ENCODE measurements at places on chromosomes 7 and 10.

- no peak for DNase-seq
Measured at GRCh38 chr7:132295175-132295574, 281.1 kb downstream of the PLXNA4 start.

DNA sequence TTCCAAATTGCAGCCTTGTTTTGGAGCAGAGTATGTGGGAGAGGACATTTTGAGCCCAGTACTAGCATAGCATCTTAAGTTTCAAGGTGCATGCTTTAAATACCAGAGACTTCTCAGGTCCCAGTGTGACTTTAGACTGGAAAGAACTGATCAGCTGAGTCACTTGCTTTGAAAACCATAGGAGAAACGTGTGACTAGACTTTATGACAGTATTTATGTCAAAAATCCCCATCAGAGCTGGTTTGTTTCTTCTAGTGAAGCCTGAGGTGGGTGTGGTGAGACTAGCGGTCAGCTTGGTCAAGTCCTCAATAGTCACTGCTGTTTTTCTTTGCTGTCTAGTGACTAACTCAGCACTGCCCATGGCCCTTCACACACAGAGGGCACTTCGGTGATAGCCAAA lies 724.2 kb downstream of the GATA3 start:
- DNase-seq = no peak

GRCh38 chr7:143299840-143300239 lies 11.7 kb downstream of the CASP2 start:
- DNase-seq = no peak

- DNase-seq = peak; percentile 63
Measured at GRCh38 chr10:12448729-12449391, 99.5 kb downstream of the CAMK1D start.

GRCh38 chr10:43707770-43708169 lies 59.1 kb upstream of the ZNF32 start:
- peak; percentile 35 for DNase-seq

DNA sequence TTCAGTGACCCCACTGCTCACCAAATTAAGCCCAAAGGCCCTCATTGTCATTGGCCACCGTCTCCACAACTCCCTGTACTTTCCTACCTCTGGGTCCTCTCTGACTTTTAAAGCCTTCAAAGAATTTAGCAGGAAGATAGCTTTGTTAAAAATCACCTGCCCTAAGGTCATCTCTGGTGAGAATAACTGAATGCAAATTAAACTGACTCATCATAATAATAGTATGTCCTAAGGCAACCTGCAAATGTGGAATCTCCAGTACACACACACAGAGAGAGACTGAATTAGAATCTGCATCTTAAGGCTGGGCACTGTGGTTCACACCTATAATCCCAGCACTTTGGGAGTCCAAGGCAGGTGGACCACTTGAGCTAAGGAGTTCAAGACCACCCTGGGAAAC lies 24.1 kb downstream of the OAT start:
- DNase-seq = no peak

- no peak for DNase-seq
Measured at GRCh38 chr10:107984149-107984548, 819.6 kb upstream of the SORCS1 start.

GRCh38 chr7:140005754-140006503 lies 56.8 kb downstream of the PARP12 start:
- DNase-seq = no peak

DNA sequence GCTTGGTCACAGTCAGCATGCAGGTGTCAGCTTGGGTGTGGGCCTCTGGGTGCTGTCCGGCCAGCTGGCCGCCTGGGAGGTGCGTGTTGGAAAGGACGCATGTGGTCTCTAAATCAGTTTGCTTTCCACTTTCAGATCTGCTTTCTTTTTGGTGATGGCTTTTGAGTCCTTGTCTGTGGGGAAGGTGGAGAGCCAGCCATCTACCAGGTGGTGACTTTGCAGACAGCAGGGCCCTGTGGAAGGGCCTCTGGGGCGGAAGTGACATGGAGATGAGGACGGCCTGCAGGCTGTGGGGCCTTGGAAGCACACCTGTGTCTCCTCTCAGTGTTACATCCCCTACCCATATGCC lies 59.4 kb downstream of the WDR37 start:
- no peak for DNase-seq

DNA sequence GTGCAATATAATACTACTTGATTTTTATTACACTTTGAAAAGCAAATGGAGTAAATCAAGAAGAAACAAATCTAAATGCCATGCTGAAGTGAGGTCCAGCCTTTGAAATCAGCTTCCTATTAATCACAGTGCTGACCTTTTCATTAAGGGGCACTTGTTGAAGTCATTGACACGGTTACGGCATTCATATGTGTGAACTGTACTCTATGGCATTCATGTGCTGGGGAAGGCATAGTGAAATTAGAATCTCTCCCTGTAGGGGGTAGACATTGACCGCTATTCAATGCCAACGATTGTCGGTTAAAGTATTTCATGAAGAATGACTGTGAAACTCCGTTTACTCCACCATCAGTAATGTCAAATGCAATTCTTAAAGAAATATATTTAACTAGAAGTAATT lies 296.1 kb upstream of the SEMA3A start:
- no peak for DNase-seq

GRCh38 chr7:4123346-4123745 lies 558.7 kb upstream of the FOXK1 start:
- no peak for DNase-seq

GRCh38 chr10:74771054-74771453 lies 55.3 kb upstream of the KAT6B start:
- DNase-seq = no peak

- DNase-seq = peak; percentile 51
Measured at GRCh38 chr7:148084138-148084537, 506.4 kb upstream of the C7orf33 start.

- DNase-seq = no peak
Measured at GRCh38 chr10:70115948-70116682, 16.5 kb downstream of the AIFM2 start.

DNA sequence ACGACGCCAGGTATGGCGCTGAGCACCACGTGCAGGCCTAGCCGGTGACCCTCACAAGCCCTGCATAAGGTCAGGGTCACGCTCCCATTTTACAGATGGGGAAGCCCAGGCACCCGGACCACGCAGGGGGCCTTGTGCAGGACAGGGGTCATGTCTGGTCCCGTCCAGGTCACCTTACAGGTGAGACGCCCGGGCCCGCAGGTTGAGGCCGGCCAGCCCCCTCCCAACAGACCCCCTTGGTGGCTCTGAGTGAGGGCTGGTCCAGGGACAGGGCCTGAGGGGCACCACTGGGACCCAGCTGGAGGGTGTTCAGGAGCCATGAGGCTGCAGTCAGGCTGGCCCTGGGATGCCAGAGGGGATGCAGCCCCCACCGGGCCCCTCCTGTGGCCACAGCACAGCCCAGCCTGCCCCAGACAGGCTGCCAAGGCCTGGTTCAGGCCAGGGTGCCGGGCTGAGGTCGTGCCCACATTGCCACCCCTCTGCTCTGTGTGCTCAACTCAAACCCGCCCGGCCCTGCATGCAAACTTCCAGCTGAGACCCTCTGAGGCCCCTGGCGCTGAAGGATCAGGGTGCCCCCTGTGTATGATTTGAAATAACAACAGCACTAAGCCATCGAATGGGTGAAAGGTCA lies 69.0 kb downstream of the PWWP2B start:
- DNase-seq = no peak

DNA sequence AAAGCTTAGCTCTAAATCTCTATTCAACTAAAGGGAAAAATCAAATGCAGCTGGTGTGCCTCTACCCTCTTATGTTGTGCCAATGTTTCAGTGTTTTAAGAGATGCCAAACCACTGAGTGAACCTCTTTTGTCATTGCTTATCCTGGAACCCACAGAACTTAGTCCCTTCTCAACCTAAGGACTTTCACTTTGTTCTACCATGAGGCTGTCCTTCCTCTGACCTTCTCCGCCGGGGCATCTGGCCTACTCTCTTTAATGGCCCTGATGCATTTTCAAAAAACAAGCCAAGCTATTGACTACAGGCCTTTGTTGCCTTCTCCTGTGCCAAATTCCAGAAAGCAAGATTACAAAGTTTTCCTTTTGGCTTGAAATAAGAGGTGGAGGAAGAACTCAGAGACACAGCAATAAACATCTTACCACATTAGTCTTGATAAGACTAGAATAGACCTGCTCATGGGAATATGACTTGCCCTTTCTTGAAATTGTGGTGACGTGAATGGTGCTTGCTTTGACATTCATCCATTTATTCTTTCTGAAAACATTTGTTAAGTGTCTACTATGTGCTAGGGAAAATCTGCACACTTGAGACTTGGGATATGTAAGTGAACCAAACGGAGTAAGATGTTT lies 253.2 kb upstream of the SMIM30 start:
- no peak for DNase-seq

DNA sequence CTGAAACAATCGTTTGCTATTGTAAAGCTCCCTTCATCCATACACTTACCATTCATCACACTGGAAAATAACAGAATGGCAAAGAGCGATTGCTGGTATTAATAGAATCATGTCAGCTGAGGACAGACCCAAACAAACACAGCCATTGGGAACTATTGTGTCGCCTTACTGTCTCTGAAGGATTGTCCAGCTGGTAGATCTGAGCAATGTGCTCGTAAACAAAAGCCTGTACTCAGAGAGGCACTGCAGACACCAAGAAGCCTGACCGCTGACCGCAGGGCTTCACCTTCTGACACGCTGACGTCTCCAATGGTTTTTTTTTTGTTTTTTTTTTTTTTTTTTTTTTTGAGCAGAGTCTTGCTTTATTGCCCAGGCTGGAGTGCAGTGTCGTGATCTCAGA lies 151.0 kb upstream of the FRMD4A start:
- no peak for DNase-seq

- no peak for DNase-seq
Measured at GRCh38 chr10:92742331-92743228, 52.8 kb downstream of the HHEX start.

DNA sequence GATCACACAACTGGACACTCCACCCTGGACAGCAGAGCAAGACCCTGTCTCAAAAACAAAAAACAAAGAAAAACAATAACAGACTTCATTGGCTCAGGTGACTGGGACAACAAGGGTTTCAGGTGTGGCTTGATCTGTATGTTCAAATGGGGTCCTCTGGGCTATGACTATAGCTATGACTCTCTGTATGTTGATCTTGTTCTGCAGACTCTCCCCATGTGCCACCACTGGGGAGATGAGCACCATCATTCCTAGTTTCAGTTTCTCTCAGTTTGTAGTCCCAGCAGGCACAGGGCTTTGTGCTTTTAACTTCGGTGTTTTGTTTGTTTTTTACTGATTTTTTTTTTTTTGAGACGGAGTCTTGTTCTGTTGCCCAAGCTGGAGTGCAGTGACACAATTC lies 53.8 kb downstream of the SUFU start:
- DNase-seq = no peak

GRCh38 chr10:18140957-18141845 lies 977 bp downstream of the CACNB2 start:
- no peak for DNase-seq

GRCh38 chr7:102065226-102065625 lies 221.4 kb upstream of the SH2B2 start:
- no peak for DNase-seq

- no peak for DNase-seq
Measured at GRCh38 chr7:150432915-150433892, 17.2 kb upstream of the GIMAP8 start.

DNA sequence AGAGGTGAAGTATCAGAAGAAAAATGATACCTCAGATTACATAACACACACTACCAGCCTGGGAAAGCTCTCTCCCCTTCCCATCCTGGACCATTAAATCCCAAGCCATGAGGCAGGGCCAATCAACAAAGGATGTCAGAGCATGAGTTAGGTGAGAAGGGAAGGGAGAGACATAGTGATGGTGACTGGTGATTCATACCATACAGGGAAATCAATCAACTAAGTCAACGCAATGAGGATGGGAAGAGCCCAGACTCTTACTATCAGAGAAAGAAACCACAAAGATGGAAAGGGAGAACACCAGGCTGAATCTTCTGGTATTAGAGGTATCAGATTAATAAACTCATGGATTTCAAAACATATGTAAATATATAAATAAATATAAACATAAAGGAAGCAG lies 185.4 kb downstream of the KMT2E start:
- no peak for DNase-seq

DNA sequence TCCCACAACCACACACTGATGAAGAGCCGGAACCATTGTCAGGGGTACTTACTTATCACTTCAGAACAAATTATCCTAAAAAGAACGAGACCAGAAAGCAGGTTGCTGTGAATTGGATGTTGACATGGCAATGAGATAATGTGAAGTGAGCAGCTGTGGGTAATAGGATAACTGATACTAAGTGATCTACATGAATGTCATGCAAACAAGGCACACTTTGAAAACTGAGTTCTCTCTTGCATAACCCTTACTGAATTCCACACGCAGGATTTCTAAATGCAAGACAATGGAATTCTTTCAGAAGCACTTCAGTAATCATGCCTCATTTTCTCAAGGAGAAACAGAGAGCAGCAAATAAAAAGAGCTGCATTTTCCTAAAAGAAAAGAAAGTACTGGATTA lies 242.5 kb upstream of the TMEM229A start:
- DNase-seq = no peak

Measured in fibroblast of skin of left quadriceps (primary cell).